ENCODE measurements at places on chromosomes 3 and 15. TPM values are rescaled to one million over a fixed set of nuclear protein-coding genes. Genes with fewer than 3 reads are reported as not detected.

DNA sequence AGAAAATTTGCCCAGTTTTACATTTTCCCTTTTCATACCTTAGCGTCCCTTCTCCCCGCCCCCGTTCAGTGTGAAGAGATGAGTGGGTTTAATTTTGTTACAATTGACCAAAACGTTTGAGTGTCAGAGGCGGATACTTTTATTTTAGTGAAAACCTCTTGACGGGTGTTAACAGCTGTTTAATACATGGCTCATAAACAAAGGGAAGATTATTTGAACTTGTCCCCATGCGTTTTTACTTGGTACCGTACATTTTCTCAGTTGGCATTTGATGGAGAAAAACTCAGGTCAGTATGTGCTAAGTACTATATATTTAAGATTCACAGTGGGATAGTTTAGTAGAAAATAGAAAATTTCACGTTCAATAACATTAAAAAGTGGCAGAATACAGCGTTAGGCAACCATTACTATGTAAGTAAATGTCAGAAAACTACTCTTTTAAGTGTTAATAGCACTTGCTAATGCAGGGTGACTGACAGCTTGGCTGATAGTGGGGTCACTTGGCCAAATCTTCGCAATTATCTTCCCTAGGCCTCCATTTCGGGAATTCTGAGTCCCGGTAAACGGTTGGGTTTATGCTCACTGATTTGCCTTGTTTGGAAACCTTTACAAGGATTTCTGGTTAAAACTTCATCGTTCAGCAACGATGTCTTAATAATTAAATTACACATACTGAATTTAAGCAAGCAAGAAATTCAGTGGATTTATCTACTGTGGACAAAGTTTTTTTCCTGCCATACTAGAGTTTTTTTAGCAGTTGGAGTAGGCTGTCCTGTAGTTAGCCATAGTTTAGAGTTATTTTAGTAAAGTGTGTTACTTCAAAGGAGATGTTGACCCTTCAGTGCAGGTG is 4.8 kb downstream of the CHD2 start:
- DNase-seq = no peak

DNA sequence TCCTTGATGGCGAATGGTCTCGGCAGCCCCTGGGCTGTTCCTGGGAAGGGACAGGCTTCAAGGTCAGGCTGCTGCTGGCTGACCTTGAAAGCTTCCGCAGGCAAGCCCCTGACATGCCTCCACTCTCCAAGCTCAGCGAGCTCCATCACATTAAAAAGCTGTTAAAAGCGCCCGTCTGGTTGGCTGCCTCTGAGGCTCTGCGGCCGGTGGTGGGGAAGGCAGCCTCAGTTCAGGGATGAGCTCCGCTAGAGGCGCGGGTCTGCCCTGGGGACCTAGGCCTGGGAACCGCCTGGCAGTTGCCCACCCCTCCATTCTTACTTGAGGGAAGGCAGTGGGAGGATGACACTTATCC is 103.8 kb downstream of the LINGO1 start:
- DNase-seq = no peak

- peak; percentile 14 for DNase-seq
Observed at GRCh38 chr3:108472001-108472591, 38.3 kb downstream of the MYH15 start.

DNA sequence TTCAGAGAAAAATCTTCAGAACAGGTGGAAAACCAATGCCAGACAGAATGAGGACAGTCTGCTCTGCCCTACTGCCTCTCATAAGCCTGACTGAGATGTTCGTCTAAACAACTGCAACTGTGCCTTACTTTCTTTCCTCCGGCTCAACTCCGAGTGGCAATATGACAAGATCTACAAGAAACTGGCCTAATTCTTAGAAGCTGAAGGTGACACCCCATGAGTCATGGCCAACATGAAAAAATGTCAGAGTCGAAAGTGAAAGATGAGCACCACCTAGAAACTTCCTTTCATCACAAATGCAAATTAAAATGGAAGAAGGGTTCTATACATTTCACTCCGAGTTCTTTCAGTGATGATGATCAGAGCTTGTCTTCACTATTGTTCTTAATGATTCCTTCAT is 12.9 kb downstream of the PCYT1A start:
- DNase-seq = no peak

- no peak for DNase-seq
Observed at GRCh38 chr3:99918715-99919114, 101.1 kb downstream of the CMSS1 start.

- no peak for DNase-seq
Observed at GRCh38 chr3:169410430-169410829, 253.1 kb downstream of the MECOM start.

DNA sequence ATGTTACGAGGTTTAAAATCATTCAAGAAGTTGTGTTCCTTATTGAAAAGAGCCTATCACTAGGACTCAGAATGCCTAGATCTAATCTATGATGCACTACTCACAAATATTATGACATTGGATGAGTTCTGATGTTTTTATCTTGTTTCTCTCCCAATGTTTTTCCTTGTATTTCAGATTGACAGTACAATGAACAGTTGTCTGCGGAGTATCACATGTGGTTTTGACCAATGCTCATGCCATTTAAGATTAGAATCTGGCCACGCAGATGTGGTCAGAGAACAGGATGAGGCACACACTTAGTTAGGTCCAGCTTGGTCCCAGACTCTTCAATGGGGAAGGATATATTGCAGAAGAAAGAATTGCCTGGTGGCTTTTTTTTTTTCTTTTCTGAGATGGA is 25.6 kb upstream of the CCDC50 start:
- no peak for DNase-seq

- peak; percentile 45 for DNase-seq
Observed at GRCh38 chr3:53938645-53939044, 47.0 kb upstream of the SELENOK start.

GRCh38 chr3:142626971-142627370 is 30.8 kb downstream of the PLS1 start:
- DNase-seq = no peak

- DNase-seq = no peak
Observed at GRCh38 chr3:66797889-66798560, 200.1 kb upstream of the KBTBD8 start.

- DNase-seq = no peak
Observed at GRCh38 chr15:76787273-76787672, 117.9 kb downstream of the SCAPER start.

DNA sequence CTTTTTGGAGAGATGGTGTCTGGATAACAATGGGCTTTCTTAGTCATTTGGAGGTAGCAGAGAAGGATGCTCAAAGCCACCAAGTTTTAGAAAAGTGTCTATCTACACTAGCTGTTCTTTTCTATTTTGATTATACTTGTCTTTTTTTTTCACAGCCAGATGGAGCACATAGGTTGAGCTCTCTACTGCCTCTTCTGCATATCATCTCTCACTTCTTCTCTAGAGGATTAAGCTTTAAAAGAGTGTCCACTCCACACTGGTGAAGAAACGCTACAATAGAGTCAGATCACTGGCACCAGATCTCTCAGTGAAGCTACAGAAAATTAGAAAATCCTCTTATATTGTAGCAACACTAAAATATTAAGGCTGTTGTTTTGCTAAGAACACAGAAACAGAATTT is 145.3 kb upstream of the MBNL1 start:
- DNase-seq = no peak

- no peak for DNase-seq
Observed at GRCh38 chr15:47944637-47945288, 176.0 kb upstream of the SLC24A5 start.

DNA sequence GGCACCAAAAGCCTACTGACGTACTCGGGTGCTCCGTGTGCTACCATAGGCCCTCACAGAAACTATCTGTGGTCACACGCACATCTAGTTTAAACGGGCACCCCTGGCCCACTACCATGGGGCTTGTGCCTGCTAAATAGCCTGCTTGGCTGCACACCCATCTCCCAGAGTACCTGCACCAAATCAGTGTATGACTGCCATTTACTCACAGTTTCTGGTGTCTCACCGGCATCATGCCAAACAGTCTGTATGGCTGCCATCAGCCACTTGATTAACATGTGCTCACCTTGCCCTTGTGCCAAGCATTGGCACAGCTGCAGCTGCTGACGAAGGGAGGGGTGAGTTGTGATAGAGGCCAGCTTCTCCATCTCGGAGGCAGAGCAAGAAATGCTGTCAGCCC is 232.7 kb downstream of the IGSF11 start:
- no peak for DNase-seq

GRCh38 chr15:88193415-88193814 is 63.1 kb downstream of the NTRK3 start:
- DNase-seq = no peak

DNA sequence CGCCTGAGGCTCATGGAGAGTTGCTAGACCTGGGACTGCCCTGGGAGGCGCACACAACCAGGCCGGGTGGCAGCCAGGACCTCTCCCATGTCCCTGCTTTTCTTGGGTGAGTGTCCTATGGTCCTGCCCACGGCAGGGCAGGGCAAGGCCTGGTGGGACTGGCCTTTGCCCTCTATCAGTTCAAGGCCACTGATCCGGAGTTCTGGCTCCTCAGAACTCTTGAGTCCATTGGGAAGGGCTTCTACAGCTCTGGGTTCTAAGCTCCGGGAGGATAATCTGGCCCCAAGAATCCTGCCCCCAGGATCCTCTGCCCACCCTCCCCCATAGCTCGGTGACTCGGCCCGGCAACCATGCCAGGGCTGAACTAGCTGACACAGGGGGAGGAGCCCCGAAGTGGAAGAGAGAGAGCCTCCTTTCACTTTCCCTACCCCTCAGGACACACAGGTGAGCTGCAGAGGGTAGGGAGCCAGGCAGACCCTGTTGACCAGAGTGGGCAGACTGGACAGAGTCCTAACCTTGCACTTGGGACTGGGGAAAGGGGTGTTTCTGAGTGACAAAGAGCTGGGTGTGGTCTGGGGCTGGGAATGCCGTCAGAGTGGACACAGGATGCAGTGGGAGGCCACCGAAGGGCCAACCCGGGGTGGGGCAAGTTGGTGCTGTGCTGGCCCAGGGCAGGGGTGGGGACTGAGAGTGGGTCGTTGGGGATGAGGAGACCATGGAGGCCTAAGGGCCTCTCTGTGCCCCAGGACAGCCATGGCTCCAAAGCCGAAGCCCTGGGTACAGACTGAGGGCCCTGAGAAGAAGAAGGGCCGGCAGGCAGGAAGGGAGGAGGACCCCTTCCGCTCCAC is 664 bp downstream of the PARP3 start:
- DNase-seq = peak; percentile 38

GRCh38 chr15:76183930-76184649 is 124.3 kb downstream of the TMEM266 start:
- DNase-seq = no peak

- DNase-seq = no peak
Observed at GRCh38 chr3:23389686-23390085, 186.6 kb downstream of the UBE2E2 start.

DNA sequence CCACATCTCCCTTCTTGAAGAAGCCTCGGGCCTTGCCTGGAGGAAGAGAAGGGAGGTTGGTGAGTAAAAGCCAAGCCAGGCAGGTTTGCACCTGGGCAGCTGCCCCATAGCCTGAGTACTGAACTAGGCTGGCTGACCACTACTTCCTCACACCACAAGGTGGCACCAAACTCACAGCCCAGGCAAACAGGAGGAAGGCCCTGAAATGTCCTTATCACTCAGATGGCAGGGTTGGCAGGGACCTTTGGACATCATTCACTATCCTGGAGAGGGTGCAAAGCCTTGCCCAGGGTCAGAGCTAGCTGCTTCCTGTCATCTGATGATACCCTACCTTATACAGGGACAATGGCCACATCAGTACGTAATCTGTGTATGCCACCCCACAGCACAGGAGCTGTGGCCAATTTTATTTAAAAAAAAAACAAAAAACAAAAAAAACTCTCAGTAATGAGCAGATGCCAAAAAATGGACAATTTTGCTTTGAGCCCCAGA is 2.2 kb upstream of the GRAMD2A start:
- DNase-seq = peak; percentile 80

DNA sequence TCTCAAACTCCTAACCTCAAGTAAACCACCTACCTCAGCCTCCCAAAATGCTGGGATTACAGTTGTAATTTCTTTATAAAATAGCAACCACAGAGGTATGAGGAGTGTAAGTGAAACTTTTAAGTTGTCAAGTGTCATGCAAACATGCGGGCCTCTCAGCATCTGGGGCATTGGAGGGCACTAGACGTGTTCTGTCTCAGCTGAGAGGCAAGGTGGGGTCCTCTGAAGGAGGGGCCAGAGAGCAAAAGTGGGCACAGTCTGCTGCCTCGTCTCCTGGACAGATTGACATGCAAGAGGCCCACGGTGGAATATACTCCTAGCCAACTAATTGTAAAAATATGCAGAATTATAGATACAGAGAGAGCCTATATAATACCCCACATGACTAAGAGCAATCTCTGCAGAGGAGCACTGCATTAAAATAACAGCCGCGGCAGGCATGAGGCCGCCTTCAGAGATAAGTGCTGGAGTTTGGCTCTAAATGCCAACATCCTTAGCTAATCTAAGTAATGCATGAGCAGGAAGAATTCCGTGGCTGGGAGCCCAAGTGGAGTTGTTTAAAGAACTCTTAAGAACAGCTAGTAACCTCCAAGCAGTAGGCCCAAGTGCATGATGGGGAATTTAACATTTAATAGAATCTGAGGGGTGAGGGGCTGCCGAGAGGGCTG is 87.8 kb upstream of the RNU6-1 start:
- DNase-seq = no peak

DNA sequence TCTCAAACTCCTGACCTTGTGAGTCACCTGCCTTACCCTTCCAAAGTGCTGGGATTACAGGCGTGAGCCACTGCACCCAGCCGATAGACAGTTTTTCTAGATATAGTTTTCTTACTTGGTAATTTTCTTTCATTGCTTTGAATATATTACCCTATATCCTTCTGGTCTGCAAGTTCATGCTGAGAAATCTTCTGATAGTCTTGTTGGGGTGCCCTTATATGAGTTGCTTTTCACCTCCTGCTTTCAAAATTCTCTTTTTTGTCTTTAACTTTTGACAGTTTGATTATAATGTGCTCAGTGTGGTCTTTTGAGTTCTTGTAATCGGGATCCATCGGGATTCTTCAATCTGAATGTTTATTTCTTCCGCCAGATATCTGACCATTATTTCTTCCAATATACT is 217.3 kb downstream of the GREM1 start:
- DNase-seq = no peak

DNA sequence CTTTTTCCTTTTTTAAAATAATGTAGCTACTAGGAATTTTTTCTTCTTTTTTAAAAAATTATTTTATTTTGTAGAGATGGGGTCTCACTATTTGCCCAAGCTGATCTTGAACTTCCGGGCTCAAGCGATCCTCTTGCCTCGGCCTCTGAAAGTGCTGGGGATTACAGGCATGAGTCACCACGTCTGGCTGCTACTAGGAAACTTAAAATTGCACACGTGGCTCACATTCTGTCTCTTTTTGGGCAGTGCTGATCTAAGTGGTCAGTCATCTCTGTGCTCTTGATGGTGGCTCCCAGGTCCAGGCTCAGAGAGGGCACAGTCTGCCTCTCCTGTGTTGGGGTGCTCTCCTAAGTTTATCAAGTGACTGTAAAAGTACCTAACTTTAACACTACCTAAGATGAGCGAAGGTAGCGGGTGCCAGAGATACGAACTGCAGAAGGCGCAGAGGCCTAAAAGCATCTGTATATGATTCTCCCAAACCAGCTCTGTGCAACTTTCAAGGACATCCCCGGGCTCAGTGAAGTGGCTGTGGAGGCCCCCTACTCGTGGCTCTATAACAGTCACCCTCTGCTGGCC is 52.9 kb upstream of the SEC13 start:
- no peak for DNase-seq

Gene LMAN1L
- not detected for total RNA-seq

Gene CYB561D2
- total RNA-seq = 8.3 TPM

Gene INKA1
- 0.26 TPM for total RNA-seq

Gene AMT
- 0.20 TPM for total RNA-seq

Gene CASR
- not detected for total RNA-seq

Gene CELF6
- total RNA-seq = 0.32 TPM

Gene SLC7A14
- total RNA-seq = not detected

Gene CCR2
- total RNA-seq = not detected

Measured in NCI-H460 (cell line).